Endothelial cell of umbilical vein (primary cell): ENCODE measurements at places on chromosomes 5 and 9. TPM values are rescaled to one million over a fixed set of nuclear protein-coding genes. Genes with fewer than 3 reads are reported as not detected.

The PCDHB16 gene
- total RNA-seq: 0.12 and 0.22 TPM in 2 replicates

The C9orf153 gene
- total RNA-seq: 0.66 TPM in 1 of 2 replicates, not detected in the other

The GABRA6 gene
- not detected in 2 replicates for total RNA-seq

The UBAP1 gene
- total RNA-seq: 38.0 and 38.8 TPM in 2 replicates

The ESM1 gene
- 577 and 781 TPM in 2 replicates for total RNA-seq
